SHP77 (cell line): ENCODE measurements at places on chromosomes 6 and 20.

DNA sequence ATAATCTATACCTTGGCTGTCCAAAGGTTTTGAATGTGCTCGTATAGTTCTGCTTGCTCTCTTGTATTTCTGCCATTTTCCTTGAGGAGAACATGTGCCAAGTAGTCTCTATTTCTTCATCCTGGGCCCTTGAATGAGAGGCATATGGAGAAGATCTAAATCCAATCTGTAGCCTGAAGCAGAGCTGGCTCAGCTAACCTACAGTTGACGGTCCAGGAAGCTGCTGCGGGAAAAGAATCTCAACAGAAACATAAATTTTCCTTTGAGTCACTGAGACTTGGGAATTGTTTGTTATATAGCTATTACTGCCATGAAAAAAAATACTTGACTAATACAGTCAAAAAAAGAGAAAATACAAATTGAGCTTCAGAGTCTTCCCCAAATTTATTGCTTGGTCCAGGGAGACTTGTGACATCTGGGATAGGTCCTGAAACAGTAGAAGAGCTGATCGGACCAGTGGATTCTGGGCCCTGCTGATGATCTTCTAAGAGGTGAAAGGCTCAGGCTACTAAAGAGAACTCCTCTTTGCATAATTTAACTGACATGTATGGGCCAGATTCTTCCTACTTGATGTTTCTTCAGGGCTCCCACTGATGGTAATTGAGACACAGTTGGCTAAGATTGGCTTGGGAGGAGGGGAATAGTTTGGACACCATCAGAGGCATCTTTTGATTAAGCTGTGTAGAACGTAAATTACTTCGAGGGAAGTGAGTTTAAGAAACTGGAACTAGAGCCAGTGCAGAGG lies 29.9 kb upstream of the PLCB4 start:
- DNase-seq, result no peak

GRCh38 chr6:146598772-146599405 lies at the start of gene ADGB:
ADGB (plus strand) TSS chr6:146598972; CDS start chr6:146599041, 69 bp downstream.
- DNase-seq, result peak; percentile 8

GRCh38 chr6:17972074-17972952 lies 15.1 kb downstream of the KIF13A start:
- DNase-seq, result no peak

DNA sequence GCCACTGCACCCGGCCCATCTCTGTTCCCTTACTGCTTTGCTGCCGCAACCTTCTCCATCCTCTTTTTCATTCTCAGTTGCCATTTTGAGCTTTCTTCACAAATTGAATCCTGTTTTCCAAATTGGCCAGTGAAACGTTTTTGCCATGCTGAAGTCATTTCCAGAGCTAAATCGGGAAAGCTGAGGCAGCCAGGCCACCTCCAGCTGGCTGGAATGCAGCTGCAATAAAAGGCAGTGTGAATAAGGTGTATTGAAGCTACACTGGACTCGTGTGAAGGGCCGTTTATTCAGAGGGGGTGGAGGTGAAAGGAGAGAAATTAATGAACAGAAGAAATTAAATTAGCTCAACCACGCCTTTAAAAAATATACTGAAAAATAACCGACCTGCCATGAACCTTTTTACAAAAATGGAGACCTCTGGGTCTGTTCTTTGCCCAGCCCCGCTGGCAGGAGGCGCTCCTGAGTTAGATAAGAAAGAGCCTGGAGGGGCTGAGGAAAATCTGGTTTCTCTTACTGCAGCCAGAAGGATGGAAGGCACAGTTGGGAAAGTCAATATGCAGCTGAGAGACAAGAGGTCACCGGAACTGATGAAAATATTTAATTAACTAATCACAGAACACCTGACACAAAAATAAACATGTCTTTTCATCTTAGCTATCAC lies 283.9 kb downstream of the FOXC1 start:
- no peak for DNase-seq

DNA sequence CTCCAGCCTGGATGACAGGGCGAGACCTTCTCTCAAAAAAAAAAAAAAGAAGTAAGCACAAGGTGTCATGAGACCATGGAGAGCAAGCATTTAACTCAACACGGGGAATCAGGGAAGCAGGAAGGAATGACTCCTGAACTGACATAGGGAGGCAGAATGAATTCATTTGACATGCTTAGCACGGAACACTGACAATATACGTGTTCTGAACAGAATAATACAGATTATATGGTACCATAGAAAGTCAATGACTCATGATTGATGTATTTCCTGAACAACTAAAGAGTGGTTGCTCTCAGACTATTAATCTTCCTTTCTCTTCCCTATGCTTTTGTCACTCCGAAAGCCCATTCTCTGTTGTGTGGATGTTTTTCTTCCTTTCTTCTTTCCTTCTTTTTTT lies 20.7 kb upstream of the ASIP start:
- DNase-seq, result no peak

GRCh38 chr6:156438350-156438923 lies 338.7 kb upstream of the ARID1B start:
- no peak for DNase-seq

- no peak for DNase-seq
Observed at GRCh38 chr6:148747471-148748165, 788 bp downstream of the UST start.

GRCh38 chr6:37942606-37943376 lies 123.3 kb downstream of the ZFAND3 start:
- no peak for DNase-seq

DNA sequence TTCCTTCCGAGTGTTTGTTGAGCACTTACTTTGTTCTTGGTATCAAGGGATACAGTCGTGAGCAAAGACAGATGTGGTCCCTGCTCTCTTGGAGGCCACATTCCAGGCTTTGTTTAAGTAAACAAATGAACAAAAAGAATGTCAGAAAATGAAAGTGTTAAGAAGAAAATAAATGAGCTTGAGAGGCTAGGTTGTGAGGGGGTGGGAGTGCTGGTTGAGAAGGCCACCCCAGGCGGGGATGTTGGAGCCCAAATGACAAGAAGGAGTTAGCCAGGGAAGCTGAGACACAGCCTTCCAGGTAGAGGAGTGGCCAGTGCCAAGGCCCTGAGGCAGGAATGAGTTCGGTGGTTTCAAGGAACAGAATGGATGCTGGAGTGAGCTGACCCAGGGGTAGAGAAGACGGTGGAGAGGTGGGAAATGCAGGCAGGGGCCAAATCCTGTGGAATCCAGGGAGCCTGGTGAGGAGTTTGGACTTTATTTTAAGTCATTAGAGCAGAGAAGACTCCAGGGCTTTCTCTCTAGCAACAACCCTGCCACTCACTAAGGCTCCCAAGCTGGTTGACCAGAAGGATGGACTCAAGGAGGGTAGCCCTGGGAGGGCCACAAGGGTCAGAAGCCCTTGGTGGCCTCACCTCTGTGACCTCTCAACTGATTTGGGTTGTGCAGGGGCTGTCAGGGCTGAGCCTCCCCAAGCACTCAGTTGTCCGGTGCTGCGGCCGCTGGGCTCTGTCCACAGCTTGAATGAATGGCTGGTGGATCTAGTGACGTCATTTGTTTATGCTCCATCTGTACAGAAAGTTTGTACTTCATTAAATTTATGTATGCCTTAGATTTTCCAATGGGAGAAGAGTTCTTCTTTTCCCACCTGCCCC lies 66.0 kb upstream of the STX16 start:
- no peak for DNase-seq

DNA sequence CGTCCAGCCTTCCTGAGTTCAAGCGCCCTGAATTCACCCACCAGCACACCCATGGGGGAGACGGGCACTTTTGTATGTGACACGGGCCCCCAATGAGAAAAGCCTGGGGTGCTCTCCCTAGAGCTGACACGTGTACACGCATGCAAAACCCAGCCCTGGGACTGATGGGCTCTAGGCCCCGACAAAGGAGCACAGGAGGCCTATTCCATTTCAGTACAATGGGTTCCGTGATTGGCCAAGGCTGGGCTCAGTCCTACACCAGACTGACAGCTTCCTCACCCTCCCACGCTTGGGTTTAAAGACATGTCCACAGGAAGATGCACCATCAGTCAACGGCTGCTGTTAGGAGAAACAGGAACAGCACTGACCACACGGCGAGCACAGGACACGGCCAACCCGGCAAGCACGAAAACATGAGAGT lies 8.8 kb downstream of the ZBTB46 start:
- no peak for DNase-seq

DNA sequence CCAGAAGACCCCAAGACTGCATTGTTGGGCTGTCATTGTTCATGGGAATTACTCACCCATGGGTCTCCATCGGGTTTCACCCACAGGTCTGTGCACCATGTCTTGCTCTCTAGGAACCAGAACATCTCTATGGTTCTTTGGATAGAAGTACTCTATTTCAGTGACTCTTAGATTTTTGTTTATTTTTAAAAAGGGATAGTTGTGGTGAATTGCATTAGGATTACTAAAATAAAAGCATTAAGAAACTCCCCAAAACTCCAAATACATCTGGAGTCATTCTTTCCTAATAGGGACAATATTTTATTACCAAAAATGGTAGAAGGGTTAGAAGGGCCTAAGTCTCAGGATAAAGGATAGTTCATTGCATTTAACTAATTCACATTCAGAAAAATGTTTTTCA lies 166.9 kb upstream of the TNFAIP3 start:
- DNase-seq, result no peak
